ENCODE measurements at places on chromosomes 4 and X.

- DNase-seq = no peak
Observed at GRCh38 chrX:40303256-40304077, 205.7 kb upstream of the BCOR start.

DNA sequence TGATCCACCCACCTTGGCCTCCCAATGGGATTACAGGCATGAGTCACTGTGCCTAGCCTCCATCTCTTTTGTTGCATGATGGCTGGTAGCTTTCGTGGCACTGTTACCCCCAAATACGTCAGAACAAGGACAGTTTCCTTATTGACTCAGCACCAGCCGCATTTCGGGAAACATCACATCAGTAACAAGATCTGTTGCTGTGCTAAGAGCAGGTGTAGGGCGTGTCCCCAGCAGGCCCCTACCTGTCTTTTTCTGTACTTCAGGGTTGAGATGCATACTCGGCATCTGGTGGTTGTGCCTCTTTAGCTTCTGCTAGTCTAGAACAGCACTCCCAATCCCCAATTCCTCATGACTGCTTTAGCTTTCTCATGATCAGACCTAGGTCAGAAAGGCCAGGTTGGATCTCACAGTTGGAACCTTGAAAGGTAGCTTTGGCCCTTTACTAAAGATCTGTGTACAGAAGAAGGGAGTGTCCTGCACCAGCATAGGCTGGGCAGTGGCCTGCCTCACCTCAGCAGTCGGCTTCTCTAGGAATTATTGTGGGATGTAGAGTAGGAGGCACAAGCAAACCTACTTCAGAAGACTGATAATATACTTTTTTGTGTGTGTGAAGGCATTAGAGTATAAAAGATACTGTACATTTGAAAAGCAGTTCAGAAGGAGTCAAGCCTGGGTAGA, 36.8 kb downstream of the NSD2 start:
- no peak for DNase-seq

DNA sequence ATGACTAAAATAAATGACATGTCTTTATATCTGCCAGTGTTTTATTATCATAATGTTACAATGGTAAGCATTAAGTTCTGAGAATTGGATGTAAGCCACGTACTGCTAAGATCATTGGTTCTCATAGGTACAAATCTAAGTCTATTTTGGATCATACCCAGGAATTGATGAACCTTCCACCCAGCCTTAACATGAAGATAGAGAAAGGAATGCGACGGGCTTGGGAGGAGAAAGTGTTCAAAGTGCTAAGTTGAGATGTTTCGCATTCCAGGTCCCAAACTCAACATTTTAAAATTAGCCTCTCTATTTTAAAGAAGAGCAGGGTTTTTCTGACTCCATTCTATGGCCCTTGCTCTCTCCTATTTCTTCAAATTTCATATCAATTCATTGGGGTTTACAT, 54.9 kb upstream of the FRAS1 start:
- no peak for DNase-seq

- DNase-seq = no peak
Observed at GRCh38 chrX:39331082-39331704, 529.9 kb downstream of the MID1IP1 start.

DNA sequence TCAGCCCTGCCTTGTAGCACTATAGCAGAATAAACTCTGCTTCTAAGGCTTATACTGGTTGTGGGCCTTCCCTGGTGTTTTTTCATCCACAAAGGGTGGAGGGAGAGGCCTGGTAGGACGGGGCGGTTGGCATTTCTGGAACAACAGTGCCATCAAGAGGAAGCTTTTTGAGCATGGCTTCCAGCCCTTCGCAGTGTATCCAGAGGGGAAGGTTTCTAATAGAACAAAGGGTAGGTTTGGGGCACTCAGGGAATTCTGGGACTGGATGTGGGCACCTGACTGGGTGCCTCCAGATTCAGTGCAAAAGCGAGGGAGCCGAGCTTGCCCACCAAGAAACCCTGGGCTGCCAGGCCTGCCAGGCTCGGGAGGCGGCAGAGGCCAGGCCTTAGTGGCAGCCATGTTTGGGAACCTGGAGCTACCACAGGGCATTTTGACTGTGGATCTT, 229.6 kb upstream of the AGTR2 start:
- DNase-seq = peak; percentile 81

DNA sequence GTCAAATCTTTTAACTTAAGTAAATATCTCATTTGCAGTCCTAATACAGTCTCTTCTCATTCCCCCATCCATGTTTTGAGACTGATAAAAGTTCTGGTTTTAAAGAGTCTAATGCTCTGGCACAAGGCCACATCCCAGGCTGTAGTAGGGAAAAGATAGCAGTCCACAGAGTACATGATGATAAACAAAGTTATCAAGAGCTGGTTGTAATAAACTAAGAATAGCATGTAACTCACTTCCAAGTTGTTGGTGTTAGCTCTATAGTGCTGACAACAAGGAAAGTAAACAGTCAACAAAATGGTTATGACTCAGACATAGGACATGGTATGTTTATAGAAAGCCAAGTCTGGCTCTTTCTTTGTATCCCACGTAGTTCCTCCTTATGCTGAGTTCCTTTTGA, 21.8 kb upstream of the AREG start:
- DNase-seq = no peak

- DNase-seq = no peak
Observed at GRCh38 chrX:44305921-44306320, 37.6 kb downstream of the EFHC2 start.

GRCh38 chr4:100836929-100837328, 319.1 kb upstream of the EMCN start:
- no peak for DNase-seq

DNA sequence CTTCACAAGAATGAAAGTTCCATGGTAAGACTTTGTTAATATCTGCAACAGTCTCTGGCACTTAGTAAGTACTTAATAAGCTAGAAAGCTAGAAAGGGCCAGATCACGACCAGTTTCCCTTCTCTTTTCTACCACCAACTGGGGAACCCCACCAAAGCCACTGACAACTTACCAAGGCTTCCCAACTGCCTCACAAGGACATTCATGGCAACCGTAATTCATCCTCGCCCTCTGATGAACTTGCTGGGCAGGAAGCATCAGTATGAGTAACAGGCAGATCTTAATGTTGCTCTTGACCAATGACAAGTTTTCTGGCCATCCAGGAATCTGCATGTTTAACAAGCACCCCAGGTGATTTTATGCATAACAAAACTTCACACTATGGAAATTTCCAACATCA, 23.2 kb upstream of the ZCCHC13 start:
- DNase-seq = no peak

DNA sequence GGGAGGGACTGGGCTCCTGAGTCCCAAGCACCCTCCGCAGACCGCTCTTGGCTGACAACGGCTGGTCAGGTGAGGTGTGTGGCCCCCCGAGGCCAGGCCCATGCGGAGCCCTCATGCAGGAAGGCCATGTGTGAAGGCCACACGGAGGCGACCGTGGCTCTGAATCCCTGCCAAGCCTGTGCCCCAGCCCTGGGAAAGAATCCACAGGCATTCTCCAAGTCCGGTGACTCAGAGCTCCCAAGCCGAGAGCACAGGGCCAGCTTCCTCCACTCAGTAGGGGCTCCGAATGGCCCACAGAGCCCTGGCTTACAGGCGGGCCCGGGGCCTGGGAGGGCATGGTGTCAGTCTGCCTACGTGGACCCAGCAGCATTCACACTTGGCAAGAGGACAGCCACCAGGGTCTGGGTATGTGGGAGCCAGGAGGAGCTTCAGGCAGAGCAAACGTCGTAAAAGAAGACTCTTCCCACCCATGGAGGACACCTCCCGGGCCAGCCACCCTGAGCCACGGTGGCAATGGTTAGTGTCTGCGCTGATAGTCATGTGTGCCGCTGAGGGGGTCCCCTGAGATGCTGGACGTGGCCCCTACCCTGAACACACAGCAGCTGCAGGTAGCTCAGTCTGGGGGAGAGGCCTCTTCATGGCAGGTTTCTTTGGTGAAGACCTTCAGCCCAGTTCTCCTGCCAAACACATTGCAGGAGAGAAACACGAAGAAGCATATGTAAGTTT, 105.7 kb downstream of the PSAPL1 start:
- DNase-seq = peak; percentile 10

DNA sequence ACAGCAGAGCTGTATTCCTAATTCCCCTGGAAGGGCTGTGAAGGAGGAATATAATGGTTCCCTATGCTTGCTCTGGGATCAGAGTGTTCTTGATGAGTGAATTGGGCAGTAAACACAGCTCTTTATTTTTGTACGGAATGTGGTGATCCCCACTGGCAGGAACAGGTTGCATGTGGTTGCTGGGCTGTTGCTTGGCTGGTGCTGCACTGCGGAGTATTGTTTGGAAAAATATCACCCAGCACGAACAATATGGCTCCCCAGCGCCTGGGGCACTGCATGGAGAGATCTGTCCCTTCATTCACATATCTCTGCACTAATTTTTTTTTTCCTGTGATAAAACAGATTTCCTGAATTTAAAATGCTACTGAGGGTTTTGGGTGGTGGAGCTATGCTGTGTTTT, 119.7 kb downstream of the MGST2 start:
- DNase-seq = no peak

DNA sequence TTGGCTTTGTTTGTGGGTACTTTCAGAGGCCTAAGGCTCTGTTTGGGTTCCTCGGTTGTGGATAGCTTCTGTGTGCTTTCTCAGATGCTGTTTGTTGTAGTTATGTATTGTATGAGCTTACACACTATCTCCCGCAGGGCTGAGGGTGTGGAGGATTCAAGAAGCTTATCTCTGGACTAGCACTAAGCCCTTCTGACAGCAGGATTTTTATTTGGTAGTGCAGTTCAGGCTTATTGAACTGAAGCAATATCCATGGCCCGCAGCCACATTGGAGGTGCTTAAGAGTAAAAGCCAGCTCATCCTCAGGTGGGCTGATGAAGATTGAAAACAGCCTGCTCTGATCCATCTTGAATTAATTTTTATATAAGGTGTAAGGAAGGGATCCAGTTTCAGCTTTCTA, 128.2 kb downstream of the RASGEF1B start:
- DNase-seq = no peak

DNA sequence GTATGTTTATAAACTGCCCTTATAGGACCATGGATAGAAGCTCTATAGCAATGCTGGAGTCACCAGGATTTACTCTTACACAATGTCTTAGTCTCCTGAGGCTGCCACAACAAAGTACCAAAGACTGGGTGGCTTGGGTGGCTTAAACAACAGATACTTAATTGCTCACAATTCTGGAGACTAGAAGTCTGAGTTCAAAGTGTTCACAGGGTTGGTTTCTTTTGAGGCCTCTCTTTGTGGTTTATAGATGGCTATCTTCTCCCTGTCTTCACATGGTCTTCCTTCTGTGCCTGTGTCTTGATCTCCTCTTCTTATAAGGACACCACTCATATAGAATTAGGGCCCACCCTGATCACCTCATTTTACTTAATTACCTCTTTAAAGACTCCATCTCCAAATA, 2.0 kb upstream of the TRPC3 start:
- DNase-seq = no peak

All from T47D (cell line).